ENCODE measurements at places on chromosomes 3 and 15.

DNA sequence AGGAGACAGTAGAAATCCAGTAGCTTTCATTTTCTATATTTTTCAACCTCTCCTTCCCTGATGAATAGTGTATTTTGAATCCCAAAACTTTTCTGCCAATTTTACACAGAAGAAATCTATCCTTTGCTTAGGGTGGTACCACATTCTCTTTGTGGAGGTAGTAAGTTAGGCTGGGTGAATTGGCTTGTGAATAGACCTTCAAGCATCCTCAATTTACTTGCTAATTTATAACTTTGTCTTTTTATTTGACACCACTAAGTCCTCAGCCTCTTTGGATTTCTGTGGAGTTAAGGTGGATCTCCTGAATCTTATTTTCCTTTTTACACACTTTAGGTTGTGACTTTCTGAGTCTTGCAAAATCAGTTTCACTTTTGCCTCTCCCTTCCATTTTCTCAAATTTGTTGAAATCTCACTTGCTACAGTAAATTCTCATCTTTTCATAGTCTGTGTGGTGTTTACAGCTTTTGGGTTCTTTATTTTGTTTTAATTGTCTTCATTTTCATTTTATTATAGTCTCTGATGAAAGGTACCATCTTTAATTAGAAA, 5.7 kb upstream of the PLSCR1 start:
- DNase-seq = no peak

GRCh38 chr3:18185624-18186023, 239.5 kb downstream of the SATB1 start:
- no peak for DNase-seq

GRCh38 chr3:171379281-171379680, 80.9 kb downstream of the TNIK start:
- DNase-seq = no peak

DNA sequence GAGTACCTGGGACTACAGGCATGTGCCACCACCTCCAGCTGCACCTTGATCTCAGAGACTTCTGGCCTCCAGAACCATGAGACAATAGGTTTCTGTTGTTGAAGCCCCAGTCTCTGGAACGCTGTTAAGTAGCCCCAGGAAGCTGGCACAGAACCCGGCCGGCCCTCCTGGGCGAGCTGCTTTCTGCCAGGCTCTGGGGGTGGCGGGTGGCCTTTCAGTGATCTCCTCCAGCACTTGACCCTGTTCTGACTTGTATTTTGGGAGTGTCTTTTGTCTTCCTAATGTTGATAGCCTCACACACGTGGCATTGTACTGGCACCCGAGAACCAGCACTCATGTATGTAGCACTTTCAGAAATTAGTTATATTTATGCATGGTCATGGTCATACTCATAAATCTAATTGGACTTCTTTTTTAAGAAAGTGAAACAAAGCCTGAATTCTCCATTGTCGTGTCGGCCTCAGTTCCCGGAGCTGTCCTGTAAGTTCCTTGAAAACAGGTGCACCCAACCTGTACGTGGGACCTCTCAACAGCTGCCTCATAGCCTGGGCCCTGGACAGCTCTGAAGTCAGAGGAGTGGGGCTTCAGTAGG, 74.0 kb downstream of the TFRC start:
- no peak for DNase-seq

DNA sequence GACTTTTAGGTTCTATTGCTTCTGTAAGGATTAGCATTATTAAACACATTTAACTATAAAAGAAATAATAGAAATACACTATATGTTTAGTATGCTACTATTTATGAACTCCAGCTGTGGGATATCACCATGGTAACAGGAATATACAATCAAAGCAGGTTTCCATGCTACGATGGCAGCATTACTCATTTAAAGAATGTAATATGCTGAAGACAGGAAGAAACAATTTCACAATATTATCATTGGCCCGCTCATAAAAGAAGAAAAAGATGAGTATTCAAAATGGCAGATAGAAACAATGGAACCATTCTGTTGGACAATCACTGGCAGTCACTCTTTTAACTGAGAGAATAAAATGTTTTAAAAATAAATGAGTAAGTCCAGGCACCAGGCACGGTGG, 153.4 kb downstream of the CBLB start:
- no peak for DNase-seq

DNA sequence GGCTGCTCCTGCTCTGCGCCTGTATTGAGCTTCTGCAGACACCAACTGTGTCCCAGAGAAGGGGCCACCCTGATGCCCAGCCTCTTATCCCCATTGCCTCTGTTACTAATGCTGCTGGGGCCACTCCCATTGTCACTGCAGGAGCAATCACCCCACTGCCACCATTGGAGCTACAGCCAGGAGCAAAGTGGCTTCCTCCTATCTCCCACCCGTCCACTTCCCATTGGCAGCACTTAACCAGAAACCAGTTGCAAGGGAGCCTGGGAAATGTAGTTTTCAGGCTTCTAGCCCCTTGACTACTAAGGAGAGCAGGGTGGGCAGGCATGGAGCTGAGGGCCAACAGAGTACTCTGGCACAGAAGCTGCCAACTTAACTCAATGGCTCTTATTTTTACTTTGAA, 55.9 kb upstream of the KLF13 start:
- DNase-seq = no peak

GRCh38 chr3:62948921-62949320, 73.7 kb upstream of the CADPS start:
- DNase-seq = no peak

- peak; percentile 33 for DNase-seq
Observed at GRCh38 chr3:112074616-112075497, 11.3 kb upstream of the C3orf52 start.

- DNase-seq = no peak
Observed at GRCh38 chr3:55564726-55565125, 77.6 kb upstream of the WNT5A start.

DNA sequence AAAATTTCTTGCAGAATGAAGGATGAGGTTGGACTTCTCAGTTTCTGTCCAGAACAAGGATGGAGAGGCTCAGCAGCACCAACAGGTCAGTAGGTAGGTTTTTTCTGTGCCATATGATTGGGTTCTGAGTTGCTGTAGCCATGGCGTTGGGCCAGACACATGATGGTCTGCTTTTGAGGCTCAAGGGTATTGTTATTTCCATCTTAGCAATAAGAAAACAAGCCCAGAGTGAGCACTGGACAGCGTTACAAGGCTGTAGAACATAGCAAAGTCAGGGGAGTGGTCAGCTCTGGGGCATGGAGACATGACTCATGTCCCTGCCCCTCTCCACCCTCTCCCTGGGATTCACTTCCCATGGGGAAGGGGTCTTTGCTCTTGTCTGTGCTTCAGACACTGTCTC, 137.6 kb upstream of the TOPAZ1 start:
- DNase-seq = no peak

GRCh38 chr3:109373933-109374332, 36.6 kb upstream of the DPPA4 start:
- no peak for DNase-seq

DNA sequence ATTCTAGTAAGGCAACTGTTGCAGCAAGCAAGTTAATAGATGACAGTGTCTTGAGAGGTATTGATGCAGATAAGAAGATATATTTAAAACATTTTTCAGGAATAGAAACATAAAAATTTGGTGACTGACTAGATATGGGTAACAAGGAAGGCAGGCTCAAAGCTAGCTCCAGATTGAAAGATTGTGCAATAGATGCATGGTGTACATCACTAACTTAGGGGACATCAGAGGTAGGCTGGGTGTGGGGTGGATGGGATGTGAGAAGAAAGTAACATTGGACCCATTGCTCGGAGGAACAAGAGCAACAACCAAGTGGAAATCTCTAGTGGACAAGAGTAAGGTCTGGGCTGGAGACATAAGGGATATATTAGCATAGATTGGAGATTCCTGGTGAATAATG, 306.9 kb downstream of the MCTP2 start:
- no peak for DNase-seq

GRCh38 chr3:170585008-170585936, 603 bp downstream of the SLC7A14 start:
- DNase-seq = no peak

GRCh38 chr15:33028495-33028894, 166.0 kb downstream of the FMN1 start:
- DNase-seq = no peak
